ENCODE measurements at places on chromosomes 4 and X.

DNA sequence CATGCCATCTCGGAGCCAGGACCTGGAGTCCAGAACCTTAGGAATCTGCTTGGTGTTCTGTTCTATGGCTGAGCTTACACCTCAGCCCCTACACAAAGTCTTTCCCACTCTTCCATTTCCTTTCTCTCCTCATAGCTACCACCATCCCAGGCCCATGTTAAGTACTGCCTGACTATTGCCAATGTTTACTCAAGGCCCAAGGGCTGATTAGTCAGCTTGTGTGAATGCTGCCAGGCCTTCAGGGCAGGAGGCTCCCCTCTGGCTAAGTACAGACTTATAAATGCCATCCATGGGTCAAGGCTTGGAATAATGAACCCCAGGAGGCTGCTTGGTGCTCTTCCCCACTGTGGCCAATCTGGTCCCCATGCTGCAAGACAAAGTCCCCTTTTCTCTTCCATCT lies 411.6 kb upstream of the MAGEB18 start:
- DNase-seq: no peak

DNA sequence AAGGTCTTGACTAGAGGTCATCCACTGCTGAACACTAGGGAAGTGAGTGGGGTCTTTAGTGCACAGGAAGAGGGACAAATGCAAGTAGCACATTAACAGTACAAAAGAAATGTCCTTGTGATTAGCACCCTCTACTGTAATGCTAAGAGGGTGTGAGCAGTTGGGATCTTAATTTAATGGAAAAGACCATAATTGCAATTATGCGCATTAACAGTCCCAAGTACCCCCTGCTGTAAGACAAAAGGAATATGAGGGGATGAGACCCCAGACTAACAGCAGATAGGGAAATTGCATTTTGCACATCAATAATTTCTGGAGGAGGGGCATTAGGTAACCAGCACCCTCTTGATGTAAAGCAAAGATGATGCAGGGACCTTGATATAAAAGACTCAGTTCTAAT lies 285.0 kb downstream of the CHIC1 start:
- no peak for DNase-seq

GRCh38 chr4:113435893-113436292 lies 325.6 kb downstream of the CAMK2D start:
- DNase-seq: no peak

DNA sequence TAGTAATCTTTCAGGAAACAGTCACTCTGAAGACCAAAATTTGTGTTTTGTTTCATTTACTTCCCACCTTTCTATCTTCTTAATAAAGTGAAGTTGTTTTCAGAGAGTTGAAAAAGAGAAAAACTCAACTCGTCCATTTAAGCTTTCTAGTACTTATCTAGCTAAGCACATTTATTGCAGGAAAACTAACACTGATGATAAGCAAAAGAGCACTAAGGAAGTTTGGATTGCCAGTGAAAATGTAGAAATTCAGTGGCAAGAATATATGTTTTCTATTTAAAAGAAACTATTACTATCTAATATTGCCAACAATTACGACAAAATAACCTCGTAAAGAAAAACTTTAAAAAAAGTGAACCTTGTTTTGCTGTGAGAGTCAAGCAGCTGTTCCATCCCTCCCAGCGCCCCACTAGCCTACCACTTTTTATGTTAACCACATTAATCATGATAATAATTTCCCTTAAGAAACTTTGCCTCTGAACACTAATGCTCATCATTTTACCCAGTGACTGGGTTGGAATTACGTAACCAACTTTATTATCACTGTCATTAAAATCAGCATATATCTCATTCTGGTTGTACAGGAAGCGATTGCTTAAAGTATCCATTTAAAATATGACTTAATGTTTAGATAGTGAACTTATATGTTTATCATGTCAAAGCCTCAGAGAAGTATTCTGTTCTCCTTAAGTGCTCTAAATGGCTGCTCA lies 24.8 kb downstream of the SPRY1 start:
- DNase-seq: peak; percentile 73

GRCh38 chr4:7420661-7421040 lies 14.1 kb downstream of the PSAPL1 start:
- no peak for DNase-seq

DNA sequence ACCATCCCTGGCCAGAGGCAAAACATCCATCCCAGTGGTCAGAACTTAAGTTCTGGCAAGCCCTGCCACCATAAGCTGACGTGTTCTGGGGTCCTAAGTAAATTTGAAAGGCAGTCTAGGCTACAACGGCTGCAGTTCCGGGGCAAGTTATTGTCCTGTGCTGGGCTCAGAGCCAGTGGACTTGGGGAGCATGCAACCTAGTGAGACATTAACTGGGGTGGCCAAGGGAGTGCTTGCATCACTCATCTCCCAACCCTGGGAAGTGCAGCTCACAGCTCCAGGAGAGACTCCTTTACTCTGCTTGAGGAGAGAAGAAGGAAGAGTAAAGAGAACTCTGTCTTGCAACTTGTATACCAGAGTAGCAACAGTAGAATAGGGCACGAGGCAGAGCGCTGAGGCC lies 425.4 kb upstream of the PITX2 start:
- no peak for DNase-seq

GRCh38 chr4:186249785-186250754 lies 15.9 kb upstream of the F11 start:
- DNase-seq: no peak

DNA sequence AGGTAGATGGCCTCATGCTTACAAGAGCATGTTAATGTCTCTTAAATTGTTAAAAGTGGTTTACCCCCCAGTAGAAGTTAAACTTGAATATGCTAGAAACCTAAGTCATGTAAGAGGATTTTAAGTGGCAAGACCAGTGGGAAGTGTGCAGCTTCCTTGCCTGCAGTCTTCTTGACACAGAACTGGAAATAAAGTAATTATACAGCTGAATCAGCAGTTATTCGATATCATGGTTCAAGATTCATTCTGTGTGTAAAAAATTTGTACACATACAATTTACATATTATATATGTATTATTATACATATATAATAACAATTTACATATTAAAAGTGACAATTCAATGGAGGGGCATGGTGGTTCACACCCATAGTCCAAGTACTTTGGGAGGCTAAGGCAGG lies 24.1 kb downstream of the UGT2B4 start:
- no peak for DNase-seq

- DNase-seq: no peak
Observed at GRCh38 chr4:171473155-171473554, 340.0 kb upstream of the GALNTL6 start.

GRCh38 chrX:50747471-50747900 lies 66.5 kb downstream of the SHROOM4 start:
- no peak for DNase-seq

DNA sequence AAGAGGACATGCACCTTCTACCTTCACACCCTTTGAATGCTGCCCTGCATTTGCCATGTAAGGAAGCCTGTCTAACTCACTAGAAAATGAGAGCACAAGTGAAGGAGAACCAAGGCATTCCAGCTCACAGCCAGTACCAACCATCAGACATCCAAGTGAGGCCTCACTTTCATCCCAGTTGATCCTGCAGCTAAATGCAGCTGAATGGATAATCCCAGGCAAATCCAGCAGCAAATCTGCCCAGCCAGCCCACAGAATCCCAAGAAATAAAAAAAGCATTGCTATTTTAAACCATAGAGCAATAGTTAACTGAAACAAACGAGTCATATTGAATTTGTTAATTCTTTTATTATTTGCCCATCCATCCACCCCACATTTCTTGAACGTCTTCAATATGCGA lies 112.5 kb downstream of the C4orf33 start:
- no peak for DNase-seq

DNA sequence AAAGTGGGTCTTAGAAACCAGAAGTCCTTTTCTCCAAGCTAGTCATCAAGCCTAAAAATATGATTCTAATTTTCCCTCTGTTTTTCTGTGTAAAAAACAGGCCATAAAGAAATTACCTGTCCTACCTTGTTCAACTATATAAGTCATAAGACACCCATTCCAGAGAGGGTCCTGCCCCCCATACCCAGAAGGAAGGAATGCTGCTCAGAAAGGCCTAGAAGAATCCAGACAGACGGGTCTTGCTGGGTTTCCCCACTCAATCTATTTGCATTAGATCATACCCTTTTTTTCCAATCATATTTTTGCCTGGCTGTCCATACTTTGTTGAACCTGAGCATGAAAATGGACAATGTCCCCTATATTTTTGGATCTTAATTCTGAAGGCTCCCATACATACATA lies 16.3 kb upstream of the XAGE2 start:
- no peak for DNase-seq

DNA sequence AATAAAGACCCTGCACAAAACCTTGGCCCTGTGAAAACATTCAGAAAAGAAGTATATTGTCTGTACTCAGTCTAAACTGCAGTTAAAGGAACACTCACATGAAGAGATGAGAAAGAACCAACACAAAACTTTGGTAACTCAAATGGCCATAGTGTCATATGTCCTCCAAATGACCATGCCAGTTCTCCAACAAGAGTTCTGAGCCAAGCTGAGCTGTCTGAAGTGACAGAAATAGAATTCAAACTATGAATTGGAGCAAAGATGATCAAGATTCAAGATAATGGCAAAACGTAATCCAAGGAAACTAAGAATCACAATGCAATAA lies 739.3 kb upstream of the NDST4 start:
- no peak for DNase-seq

- DNase-seq: peak; percentile 23
Observed at GRCh38 chr4:76087007-76087769, 12.7 kb downstream of the ART3 start.

DNA sequence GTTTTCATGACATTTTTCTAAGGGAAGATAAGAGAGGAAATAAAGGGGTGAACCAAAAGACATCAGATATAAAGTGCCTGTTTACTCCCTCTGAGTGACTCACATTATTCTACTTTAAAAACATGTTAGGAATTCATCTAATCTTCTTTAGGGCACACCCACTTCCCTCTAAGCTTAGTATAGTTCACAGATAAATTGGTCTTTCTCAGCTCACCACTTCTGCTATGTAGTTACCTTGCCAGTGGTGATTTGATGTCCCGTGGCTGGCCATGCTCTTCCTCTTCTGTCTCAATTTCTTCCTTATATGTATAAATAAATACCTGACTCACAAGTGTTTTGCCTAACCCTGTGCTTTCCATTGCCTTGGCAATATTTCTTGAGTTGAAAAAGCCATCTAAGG lies 96.8 kb downstream of the PDLIM5 start:
- DNase-seq: no peak

DNA sequence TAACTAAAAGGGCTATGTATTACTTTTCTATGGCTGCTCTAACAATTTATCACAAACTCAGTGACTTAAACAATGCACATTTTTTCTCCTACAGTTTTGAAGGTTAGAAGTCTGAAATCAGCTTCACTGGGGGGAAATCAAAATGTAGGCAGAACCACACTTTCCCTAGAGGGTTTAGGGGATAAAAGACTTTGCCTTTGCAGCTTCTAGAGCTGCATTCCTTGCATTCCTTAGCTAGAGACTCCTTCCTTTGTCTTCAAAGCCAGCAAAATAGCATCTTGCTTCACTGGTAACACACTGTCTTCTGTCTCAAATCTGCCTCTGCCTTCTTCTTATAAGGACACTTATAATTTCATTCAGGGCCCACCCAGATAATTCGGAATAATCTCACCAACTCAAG lies 152.4 kb upstream of the SPIN4 start:
- no peak for DNase-seq
